ENCODE measurements at places on chromosomes 16 and 17.
A peak's percentile ranks its signal among the peaks of the same experiment; 100 is the strongest.

DNA sequence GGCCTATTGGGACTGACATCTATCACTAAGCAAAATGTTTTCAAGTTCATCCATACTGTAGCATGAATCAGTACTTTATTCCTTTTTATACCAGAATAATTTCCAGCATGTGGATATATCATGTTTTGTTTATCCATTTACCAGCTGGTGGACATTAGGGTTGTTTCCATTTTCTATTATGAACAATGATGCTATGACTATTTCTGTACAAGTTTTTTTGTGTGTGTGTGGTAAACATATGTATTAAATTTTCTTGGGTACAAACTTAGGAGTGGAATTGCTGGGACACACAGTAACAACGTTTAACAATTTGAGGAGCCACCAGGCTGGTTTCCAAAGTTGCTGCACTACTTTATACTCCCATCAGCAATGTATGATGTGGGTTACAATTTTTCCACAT lies 91.0 kb downstream of the USP32 start:
- no peaks in the 10 kb centered on the region for H3K27me3 ChIP-seq
- H3K27ac ChIP-seq: no peak overlapping the region
- peaks cover 4% of the 10 kb centered on the region for H3K36me3 ChIP-seq

GRCh38 chr17:72726936-72727335 lies 365.6 kb downstream of the SLC39A11 start:
- H3K36me3 ChIP-seq: peaks cover 4% of the 10 kb centered on the region
- DNase-seq: no peak
- peaks cover 44% of the 10 kb centered on the region for H3K4me1 ChIP-seq
- no peak overlapping the region for H3K27ac ChIP-seq

DNA sequence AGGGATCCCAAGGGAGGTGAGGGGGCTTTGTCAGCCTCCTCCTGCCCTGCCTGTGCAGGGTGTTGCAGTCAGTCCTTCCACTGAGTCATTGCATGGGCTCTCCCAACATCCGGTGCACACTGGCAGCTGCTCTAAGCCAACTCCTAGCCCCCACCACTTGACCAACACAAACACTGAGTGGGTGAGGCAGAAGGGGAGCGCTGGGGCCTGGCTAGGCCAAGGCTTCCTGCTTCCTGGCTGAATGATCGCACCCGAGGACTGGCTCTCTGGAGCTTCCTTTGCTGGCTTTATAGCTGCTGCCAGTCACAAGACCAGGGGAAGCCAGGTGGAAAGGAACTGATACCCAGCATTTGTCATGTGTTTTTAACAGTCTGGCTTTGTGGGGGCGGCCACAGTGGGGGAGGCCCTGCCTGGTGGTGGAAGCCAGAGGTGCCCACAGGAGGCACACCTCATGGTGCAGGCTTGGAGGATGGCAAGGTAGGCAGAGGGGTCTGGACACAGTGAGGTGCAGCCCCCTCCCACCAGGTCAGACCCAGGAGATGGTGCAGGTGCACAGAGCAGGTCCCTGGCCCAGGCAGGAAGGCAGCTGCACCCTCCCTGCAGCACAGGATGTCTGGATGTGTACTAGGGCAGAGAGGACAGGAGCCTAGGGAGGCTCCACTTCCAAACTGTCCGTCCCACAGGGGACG lies 6.8 kb downstream of the MPG start:
- H3K27ac ChIP-seq: peak overlapping the region; percentile 89
- peak overlapping the region; percentile 57 for H3K4me3 ChIP-seq
- H3K36me3 ChIP-seq: peaks cover 7% of the 10 kb centered on the region
- peaks cover 9% of the 10 kb centered on the region for H3K27me3 ChIP-seq
- H3K4me1 ChIP-seq: peaks cover 26% of the 10 kb centered on the region
- DNase-seq: peak; percentile 93

DNA sequence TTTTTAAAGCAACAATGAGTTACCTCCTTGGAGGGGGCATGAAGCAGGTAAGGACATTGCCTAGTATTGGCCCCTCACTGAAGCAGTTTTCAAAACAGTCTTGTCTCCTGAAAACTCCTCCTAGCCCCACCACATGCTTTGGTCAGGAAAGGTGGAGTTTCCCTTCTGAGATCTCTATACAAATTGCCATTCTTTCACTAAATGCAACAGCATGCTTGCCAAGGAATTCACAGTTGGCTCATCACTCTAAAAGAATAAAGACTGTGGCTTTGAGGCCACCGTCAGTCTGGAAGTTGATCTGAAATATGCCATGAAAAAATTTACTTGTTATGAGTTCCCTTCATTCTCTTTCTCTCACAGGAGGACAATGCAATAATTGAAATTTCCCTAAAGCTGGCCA lies 4.2 kb downstream of the TTC19 start:
- H3K4me3 ChIP-seq: no peak overlapping the region
- peaks cover 18% of the 10 kb centered on the region for H3K4me1 ChIP-seq
- no peaks in the 10 kb centered on the region for H3K27me3 ChIP-seq
- H3K27ac ChIP-seq: no peak overlapping the region
- H3K36me3 ChIP-seq: peaks cover 75% of the 10 kb centered on the region

GRCh38 chr16:84324434-84325262 lies 30.0 kb downstream of the WFDC1 start:
- no peak for DNase-seq
- peaks cover 10% of the 10 kb centered on the region for H3K27me3 ChIP-seq
- no peaks in the 10 kb centered on the region for H3K4me1 ChIP-seq

DNA sequence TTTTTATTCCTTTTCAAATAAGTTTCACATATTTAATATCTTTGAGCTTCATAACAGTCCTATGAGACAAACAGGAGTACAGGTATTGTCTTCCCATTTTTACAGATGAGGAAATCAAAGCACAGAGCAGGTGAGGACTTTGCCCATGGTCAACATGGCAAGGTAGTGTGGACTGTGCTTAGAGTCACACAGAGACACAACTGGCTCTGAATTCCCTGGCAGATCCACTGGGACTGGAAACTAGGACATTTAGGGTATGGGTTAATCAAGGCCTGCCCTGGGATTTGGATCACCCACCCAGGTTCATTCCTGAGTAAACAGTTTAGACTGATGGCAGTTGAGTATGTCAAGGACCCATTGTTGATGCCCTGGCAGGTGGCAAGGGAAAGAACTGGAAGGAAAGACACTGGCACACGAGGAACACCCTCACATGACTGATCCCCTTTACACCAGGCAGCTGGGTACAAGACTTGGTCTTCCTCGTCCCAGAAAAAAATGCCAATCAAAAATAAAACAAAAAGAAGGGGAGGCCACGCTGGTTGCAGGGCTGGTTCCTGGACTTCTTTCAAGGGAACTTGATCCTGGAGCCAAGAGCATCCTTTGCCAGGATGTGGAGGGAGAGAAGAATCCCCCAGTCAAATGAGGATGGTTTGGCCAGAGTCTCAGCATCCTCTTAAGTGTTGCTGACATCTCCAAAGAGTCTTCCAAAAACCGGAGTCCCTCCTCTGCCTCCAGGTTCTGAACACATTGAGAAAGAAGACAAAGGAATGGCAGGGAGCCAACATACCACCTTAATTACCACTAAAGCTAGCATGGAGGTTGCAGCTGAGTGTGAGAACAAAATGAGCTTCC lies 34.9 kb downstream of the CHD9 start:
- H3K27me3 ChIP-seq: no peaks in the 10 kb centered on the region
- peak overlapping the region; percentile 93 for H3K27ac ChIP-seq

DNA sequence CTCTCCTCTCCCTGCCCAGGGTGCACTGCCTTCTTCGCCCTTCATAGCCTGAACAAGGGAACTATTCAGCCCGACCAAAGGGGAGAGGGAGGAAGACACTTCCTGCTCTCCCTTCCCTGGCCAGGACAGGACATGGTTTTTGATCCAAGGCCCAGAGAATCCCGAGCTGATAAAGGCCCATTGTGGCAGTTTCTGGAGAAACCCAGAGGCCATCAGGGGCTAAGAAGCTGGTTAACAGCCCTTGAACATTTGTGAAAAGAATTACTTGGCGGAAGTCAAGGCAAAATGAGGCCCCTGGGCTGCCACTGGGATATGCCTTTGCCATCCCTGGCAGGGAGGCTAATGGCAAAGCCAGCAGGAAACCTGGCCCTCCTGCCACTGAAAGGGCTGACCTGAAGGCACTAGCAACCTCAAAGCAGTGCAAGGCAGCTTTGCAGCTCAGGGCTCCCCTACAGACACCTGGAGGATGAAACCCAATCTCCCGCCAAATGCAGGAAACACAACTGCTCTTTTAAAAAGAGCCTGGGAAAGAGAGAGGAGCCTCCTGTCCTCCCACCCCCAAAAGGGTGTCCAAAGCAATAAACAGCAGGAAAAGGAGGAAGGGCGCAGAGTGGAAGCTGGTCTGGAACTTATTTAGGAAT lies 12.6 kb downstream of the PHB1 start:
- H3K36me3 ChIP-seq: peaks cover 23% of the 10 kb centered on the region
- DNase-seq: no peak
- peaks cover 6% of the 10 kb centered on the region for H3K4me1 ChIP-seq
- no peak overlapping the region for H3K4me3 ChIP-seq
- H3K27ac ChIP-seq: no peak overlapping the region
- peaks cover 1% of the 10 kb centered on the region for H3K27me3 ChIP-seq

GRCh38 chr17:78343187-78343542 lies 16.7 kb downstream of the SOCS3 start:
- peak overlapping the region; percentile 80 for H3K4me3 ChIP-seq
- H3K36me3 ChIP-seq: no peaks in the 10 kb centered on the region
- peaks cover 49% of the 10 kb centered on the region for H3K4me1 ChIP-seq

DNA sequence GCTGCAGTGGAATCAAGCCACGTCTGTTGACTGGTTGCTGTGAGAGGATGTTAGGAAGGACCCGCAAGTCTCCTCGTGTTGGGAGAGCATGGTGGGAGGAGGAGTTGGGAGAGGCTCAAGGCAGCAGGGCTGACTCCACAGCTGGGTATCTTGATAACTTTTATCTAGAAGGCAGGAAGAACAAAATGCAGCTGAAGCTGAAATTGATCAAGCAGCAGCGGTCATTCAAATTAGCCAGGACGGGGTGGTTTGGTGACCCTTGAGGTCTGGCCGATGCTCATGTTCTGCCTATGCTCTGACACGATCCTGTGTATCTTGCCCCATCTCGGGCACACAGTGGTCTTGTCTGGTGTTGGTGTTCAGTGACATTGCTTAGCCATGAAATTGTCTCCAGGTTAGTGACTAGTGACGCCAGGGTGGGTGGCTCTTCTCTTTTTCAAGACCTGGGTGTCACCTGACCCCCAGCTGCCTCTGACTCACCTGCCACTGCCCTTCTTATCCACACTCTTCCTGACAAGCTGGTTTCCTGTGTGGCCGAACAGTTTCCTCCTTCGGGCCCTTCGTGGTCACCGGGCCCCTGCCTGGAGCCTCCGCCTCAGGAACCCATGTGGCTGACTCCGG lies 19.1 kb downstream of the NPTX1 start:
- DNase-seq: no peak
- no peak overlapping the region for H3K27ac ChIP-seq
- H3K4me1 ChIP-seq: peaks cover 31% of the 10 kb centered on the region
- no peaks in the 10 kb centered on the region for H3K36me3 ChIP-seq

GRCh38 chr17:74773871-74774286 lies 2.3 kb downstream of the NAT9 start:
- peak overlapping the region; percentile 72 for H3K27ac ChIP-seq
- H3K4me3 ChIP-seq: peak overlapping the region; percentile 82
- peaks cover 7% of the 10 kb centered on the region for H3K27me3 ChIP-seq
- DNase-seq: peak; percentile 61

- H3K4me3 ChIP-seq: no peak overlapping the region
- H3K36me3 ChIP-seq: peaks cover 19% of the 10 kb centered on the region
- DNase-seq: no peak
- H3K27ac ChIP-seq: peak overlapping the region; percentile 64
Measured at GRCh38 chr17:17805575-17805974, 31.2 kb downstream of the SREBF1 start.

DNA sequence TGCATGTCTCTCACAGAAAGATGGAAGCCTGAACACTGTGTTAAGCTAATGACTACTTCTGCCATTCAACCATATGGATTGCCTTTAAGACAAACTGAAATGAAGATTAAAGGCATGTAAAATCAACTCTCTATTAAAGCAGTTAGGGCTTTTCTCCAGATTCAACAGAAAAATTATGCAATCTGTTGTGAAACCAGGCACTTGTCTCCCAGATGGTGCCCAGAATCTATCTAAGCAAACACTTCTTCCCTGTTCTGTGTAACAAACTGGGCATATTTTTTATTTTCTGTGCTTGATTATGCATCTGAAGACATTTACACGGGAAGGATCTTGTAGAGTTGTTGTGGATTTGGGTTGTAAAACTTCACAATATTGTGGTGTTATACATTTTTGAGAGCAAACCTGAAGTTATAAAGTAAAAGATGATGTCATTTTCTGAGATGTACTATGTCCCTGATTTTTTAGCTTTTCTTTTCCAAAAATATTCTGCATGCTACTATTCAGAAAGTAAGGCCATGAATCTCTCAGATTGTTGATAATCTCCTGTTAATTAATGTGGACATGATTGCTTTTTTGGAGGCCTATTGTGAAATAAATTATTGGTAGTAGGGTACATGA lies 1550.3 kb downstream of the CDH8 start:
- no peaks in the 10 kb centered on the region for H3K4me1 ChIP-seq
- no peaks in the 10 kb centered on the region for H3K36me3 ChIP-seq
- no peak overlapping the region for H3K4me3 ChIP-seq
- H3K27ac ChIP-seq: no peak overlapping the region
- DNase-seq: no peak

DNA sequence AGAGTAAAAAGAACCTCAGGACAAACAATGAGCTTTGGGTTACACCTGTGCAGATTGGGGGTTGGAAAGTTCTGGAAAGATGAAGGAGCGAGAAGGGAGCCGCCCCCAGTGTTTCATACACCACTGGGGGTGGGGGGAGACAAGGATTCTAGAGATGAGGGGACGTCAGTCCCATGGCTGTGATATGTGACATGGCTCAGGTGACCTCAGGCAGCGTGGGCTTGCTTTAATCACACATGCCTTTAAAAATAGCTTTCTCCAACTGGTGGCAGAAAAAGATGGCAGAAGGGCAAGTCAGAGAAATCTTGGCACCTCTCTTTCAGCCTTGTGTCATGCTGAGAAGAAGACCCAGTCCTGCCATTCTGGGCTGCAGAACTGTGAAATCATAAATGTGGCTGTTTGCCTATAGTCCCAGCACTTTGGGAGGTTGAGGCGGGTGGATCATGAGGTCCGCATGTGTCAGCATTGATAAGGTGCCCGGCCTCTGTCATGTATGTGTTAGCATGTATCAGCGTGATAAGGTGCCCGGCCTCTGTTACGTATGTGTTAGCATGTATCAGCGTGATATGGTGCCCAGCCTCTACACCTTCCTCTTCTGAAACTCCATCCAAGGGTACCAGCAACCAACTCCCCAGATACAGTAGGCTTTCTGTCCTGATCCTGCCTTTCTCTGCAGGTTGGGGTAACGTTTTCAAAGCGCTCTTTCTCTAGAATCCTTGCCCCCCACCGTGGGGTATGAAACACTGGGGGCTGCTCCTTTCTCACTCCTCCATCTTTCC lies 25.0 kb downstream of the WIPI1 start:
- no peak overlapping the region for H3K27ac ChIP-seq
- H3K4me3 ChIP-seq: no peak overlapping the region
- H3K36me3 ChIP-seq: peaks cover 31% of the 10 kb centered on the region

All from HFFc6 (cell line).